ENCODE measurements at places on chromosomes 1 and 21. TPM values are rescaled to one million over a fixed set of nuclear protein-coding genes. Genes with fewer than 3 reads are reported as not detected.

FAM151A gene
- total RNA-seq: not detected

PLPPR4 gene
- total RNA-seq: 0.29 TPM

GBP5 gene
- not detected for total RNA-seq

RIPPLY3 gene
- not detected for total RNA-seq

RGS2 gene
- 33.5 TPM for total RNA-seq

KMO gene
- not detected for total RNA-seq

ALPL gene
- total RNA-seq: 10.0 TPM

DNA sequence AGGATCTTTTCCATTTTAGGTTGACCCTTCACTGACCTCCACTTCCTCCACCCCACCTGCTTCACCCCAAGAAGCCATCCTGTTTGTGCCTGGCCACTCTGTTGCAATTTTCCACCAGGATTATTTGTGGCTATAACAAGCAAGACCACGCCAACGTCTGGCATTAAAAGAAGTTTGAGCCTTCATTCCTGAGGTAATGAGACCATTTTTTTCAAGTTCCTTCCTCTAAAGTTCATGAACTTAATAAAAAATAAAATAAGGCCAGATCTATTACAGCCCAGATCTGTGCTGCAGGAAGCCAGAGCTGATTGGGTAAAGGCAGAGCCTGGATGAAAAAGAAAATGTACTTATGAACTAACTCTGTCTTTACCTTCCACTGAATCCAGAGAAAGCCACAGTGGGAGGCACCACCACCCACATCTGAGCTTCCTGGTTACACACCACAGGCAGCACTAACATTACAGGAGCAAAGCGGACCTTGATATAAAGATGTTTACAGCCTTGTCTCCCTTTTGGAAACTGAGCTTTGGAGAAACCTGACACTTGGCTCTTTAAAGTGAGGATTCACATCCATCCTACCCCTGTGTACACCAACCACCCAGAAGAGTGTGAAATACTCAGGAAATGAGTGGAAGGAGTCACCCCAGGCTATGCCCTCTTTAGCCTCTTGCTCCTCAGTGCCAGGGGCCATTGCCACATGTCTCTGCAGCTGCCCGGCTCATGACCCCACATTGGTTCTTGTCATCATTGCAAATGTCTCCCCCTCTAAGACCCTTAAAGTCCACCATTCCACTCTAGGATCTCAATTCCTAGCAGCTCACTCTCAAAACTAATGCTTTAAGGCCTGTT is 293.6 kb downstream of the PLPP3 start:
- no peak for DNase-seq

- DNase-seq: no peak
Observed at GRCh38 chr1:177669161-177669560, 300.7 kb downstream of the SEC16B start.

DNA sequence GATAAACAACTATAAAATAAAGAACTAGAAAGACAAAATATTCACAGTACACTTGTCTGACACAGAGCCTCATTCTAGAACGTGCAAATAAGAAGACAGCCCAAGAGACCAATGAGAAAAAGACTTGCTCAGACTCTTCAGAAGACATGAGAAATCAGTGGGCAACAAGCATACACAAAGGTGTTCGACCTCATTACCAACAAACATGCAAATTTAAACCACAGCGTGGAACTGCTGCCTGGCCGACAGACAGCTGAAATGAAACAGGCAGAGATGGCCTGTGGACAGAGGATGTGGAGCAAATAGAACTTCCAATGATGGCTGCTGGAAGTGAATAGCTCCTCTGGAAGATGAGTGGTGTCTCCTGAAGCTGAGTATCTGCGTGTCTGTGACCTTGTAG is 22.4 kb upstream of the COL6A1 start:
- no peak for DNase-seq

GRCh38 chr1:40553017-40553416 is 21.6 kb downstream of the ZNF684 start:
- DNase-seq: no peak

Data from glutamatergic neuron (in vitro differentiated cells).